ENCODE measurements at places on chromosomes 3 and 15.
A peak's percentile ranks its signal among the peaks of the same experiment; 100 is the strongest.

GRCh38 chr3:67678665-67679064 lies 24.3 kb upstream of the SUCLG2 start:
- DNase-seq, result no peak

GRCh38 chr3:141104151-141104821 lies 53.1 kb downstream of the SPSB4 start:
- DNase-seq, result no peak

- DNase-seq, result no peak
Measured at GRCh38 chr3:171446801-171447578, 13.2 kb downstream of the TNIK start.

DNA sequence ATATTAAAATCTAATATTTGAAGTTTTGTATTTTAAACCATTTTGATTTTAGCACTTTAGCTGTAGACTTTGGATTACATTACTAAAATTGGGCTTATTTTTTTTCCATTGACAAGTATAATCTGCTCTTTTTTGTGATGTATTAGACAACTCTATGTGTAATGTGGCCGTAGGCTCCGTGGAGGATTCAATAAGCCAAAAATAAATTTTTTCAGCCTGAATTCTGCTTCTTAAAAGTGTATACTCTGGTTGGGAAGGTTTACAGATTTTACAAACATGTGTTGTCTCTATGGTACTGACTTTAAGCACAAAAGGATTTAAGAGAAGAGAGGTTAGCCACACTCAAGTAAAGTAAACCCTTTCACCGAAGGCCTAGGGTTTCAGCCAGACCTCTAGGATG lies 110.8 kb downstream of the PLCL2 start:
- DNase-seq, result no peak

- no peak for DNase-seq
Measured at GRCh38 chr3:48929358-48930035, 10.9 kb downstream of the ARIH2 start.

- no peak for DNase-seq
Measured at GRCh38 chr15:91257746-91258414, 157.8 kb downstream of the SV2B start.

DNA sequence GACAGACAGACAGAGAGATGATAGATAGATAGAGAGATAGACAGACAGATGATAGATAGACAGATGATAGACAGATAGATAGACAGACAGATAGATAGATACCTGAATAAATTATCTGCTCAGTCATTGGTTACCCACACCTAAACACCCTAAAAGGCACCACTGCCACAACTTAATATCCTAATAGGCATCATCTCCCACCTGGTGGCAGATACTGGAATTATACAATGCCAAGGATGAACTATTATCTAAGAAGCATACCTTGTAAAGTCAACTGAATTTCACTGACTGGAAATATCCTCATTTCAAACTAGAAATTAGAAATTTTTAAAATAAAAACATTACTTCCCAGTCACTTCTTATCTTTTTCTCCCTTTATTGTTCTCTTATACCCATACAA lies 19.4 kb upstream of the ATP8B4 start:
- DNase-seq, result no peak

GRCh38 chr3:79038636-79039035 lies 729.2 kb downstream of the ROBO1 start:
- no peak for DNase-seq

DNA sequence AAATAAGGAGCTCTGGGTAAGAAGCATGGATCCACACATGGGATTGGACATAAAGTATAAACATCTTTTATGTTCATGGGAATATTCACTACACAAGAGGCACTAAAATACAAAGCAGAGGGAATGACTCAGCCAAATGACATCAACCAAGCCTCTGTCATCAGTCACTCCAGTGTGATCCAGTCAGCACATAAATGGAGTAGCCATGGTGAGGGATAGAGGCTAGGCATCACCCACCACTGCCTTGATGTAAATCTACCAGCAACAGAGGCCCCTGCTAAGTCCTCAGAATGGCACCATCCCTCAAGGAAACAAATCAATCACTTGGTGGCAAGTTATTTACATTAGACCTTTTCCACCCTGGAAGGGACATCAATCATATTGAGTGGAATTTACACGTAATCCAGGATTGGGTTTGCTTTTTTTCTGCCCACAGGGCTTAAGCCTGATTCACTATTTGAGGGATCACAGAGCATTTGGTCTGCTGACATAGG lies 27.2 kb downstream of the VEPH1 start:
- no peak for DNase-seq

DNA sequence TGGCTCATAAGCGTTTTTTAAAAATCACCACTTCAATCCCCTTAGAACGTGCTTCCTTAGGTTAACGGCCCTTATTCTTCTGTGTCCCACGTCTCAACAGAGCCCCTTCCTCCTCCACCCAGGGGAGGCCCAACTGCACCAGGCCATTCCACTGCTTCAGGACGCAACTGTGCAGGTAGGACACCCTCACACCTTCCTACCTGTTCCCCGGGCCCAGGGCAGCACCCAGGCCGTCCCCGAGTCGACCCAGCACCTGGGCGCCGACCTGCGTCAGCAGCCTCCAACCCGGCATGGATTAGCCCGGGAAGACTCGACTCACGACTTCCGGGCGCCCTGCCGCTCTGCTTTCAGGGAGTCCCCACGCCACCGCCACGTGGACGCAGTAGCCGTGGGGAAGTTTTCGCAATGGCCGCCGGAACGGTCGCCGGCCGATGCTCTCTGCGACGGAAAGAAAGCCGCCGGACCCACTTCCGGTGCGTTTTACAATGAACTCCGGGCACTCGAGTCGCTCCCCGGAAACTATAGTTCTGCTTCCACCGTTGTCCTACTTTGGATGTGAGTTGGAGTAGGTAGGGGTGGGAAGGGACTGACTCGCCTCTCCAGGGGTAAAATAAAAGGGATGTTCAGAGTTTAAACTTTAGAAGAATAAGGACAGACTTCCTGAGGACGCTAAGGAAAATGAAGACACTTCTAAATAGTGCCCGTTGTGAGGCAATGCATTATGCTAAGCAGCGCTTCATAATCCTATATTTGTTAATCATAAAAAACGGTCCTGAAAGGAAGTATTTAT lies at the start of gene MRPL3:
MRPL3 (minus strand) TSS at position 442 of the 790 bp plus-strand sequence; CDS start at position 292, 150 bp downstream.
- peak; percentile 69 for DNase-seq

DNA sequence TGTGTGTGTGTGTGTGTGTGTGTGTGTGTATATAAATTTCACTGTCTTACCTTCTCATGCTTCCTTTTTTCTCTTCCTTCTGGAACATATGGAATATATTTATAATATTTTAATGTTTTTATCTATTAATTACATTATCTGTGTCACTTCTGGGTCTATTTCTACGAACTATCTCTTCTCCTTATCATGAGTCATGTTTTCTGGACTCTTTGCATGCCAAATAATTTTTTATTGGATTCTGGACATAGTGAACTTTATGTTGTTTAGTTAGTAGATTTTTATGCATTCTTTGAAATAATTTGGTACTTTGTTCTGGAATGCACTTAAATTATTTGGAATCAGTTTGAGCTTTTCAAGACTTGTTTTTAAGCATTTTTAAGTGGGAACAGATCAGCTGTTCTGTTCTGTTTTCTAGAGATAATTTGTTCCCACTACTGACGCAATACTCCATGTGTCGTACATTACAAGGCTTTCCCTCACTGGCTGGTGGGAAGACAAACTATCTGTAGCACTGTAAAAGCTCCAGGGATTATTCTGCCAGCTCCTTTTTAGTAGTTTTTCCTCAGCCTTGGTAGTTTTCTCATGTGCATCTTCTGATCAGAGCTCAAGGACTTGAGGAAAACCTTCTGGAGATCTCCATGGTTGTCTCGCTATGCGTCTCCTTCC lies 302.0 kb downstream of the CLSTN2 start:
- no peak for DNase-seq

GRCh38 chr3:160719710-160720109 lies 36.3 kb upstream of the PPM1L start:
- no peak for DNase-seq

- no peak for DNase-seq
Measured at GRCh38 chr3:139940622-139941021, 5.6 kb downstream of the CLSTN2 start.

GRCh38 chr3:16813336-16813735 lies 71.4 kb upstream of the PLCL2 start:
- no peak for DNase-seq

DNA sequence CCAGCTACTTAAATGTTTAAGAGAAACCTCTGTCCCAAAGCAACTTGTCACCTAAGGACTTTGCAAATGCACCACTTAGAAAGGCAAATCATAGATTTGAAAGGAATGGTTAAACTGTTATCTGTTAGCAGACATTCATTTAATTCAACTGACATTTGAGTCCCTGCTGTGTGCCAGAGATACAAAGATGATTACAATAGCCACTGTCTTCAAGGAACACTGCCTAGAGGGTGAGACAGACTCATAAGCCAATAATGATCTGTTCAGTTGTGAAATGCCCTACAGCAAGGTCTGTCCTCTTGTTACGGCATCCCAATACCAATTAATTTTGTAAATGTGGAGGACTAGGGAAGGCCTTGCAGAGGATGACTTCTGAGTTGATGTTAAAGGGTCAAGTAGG lies 113.1 kb downstream of the ATG7 start:
- no peak for DNase-seq

DNA sequence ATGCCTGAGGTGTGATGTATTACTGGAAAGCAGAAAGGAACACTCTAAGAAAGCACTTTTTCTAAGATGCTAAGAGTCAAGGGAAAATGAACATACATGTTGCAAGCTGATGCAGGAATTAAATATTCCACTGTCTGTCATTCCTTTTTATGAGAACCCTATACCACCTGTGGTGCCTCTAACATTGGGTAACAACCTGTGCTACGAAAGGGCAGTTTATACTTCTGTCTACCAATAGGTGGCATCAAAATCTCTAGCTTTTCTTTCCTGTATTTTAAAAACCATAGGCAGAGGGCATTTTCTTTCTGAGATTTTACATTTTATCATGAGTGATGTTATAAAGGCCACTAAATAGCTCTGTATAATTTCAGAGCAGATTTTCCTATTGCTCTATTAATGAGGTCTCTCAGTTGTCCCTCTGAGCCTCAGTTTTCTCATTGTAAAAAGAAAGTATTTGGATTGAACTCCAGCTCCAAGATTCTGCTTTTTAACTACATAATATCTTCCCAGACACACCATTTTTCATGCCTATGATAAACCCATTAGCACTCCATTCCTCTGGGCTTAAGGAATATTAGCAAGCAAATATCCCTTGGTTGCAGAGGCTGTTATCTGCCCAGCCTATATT lies 3.5 kb upstream of the CPNE4 start:
- DNase-seq, result no peak

DNA sequence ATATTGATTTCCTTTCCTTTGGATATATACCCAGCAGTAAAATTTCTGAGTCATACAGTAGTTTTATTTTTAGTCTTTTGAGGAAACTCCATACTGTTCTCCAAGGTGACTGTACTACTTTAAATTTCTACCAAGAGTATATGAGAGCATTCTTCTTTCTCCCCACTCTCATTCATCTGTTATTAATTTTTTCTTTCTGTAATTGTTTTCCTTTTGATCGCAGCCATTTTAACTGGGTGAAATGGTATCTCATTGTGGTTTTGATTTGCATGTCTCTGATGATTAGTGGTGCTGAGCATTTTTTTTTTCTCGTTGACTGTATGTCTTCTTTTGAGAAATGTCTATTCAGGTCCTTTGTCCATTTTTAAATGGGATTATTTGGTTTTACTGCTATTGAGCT lies 18.3 kb upstream of the VGLL3 start:
- no peak for DNase-seq

DNA sequence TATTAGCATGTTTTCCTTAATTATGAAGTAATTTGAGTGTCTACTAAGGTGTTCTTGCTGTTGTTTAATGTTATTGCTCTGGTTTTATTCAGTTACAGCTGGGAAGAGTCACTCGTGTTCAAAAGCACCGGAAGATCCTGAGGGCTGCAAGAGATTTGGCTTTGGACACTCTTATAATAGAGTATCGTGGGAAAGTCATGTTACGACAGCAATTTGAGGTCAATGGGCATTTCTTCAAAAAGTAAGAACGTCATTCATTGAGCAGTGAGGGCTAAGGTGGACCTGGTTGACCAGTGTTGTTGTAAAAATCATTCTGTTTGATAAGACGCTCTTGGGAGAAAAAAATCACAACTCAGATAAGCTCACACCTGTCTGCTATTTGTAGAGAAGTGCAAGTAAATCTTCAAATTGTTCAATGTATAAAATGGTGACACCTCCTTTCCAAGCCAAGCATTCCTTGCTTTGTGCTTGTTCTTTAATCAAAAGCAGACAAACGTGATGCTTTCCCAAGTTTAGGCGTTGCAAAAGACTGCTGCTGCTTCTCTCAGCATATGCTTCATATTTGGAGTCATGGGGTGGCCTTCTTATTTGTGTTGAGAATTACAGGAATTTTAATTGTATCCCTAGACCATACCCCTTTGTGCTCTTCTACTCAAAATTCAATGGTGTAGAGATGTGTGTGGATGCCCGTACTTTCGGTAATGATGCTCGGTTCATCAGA lies 44.2 kb downstream of the SETD5 start:
- DNase-seq, result no peak

DNA sequence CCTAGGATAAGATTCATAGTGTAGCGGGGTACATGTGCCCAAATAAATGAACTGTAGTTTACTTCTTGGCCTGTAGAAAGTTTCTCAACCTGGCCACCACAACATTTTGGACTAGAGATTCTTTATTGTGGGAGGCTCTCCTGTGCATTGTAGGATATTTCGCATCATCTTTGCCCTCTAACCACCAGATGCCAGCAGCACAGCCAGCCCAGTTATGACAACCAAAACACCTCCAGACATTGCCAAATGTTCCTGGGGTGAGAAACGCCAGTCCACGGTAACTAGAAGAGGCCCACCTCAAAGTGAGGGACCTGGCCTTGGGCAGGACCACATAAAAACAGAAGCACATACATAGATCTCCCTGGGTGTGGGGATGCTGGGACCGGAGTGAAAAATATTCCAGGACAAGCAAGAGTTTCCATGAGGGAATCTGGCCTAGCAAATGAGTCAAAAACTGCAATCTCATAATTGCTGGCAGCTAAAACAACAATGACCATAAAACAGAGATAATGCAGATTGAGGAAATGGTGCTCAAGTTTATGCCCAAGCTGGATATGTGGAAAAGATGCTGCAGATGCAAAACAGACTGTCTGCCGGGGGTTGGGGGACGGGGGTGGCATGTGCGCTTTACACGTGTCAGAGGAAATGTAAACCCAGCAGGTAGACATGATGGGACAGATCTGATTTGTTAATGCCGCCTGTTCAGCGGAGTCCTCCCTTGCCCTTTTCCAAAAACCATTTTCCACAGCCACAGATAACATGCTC lies 39.7 kb downstream of the ARHGEF3 start:
- no peak for DNase-seq

GRCh38 chr15:60021589-60022378 lies 17.7 kb downstream of the FOXB1 start:
- no peak for DNase-seq

DNA sequence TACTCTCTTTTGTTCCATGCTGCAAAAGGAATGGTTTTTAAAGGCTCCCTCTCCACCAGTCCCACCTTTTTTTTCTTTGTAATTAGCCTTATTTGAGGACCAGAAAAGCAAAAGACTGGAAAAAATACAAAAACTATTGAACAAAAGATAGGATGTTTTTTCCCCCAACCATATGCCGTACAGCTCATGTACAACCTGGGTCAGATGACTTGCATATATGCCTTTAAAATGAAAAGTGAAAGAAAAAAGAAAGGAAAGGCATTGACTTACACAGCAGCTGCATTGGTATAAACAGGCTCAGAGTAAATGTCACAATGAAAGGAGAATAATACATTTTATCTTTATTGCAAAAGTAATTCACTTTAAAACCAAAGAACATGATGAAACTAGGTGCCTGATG lies 69.5 kb upstream of the CMC1 start:
- no peak for DNase-seq
